Activated CD8-positive, alpha-beta memory T cell treated with anti-CD3 and anti-CD28 coated beads, Interleukin-2, amount 10 ng/mL, durations not matched to agents 7 days and 5 days (primary cell): ENCODE measurements at places on chromosomes 7 and 10. TPM values are rescaled to one million over a fixed set of nuclear protein-coding genes. Genes with fewer than 3 reads are reported as not detected.
A peak's percentile ranks its signal among the peaks of the same experiment; 100 is the strongest.

DNA sequence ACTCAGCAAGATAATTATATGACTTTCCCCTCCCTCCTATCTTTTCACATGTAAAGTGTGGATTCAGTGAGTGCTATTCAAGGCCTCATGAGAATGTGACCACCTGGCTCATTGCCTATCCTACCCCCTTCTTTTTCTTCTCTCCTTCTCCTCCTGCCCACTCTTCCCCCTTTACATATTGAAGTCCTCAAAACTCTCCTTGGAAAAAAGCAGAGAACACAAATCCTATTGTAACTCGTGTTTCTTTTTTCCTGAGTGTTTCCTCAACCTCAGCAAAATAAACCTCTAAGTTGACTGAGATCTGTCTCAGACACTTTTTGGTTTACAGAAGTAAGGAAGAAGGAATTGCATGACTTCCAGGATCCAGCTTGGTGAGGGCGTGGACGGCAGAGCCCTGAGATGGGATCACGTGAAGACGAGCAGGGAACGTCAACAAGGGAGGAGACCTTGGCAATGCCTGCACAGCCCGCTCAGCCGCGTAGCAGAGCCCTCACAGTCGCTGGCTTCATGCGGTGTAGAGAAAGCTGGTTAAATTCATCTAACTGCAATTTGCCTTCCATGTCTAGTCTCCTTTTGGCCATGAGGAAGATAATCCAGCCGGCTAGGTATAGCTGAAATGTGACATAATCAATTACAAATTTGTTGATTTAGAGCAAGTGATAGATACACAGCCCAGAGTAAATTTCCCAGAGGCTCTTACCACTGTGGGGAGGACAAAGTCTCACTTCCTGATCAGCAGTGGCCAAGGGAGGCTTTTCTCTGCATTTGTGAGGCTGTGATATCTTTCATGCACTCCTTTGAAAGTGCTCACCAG lies 75.7 kb downstream of the LYZL2 start:
- DNase-seq: no peak
- no peak overlapping the region for H3K4me3 ChIP-seq
- peaks cover 8% of the 10 kb centered on the region for H3K4me1 ChIP-seq
- H3K27me3 ChIP-seq: peaks cover 3% of the 10 kb centered on the region
- H3K27ac ChIP-seq: no peak overlapping the region

- H3K36me3 ChIP-seq: no peaks in the 10 kb centered on the region
- no peak overlapping the region for H3K4me3 ChIP-seq
- no peak for DNase-seq
Measured at GRCh38 chr7:11290863-11291262, 317.2 kb downstream of the PHF14 start.

The SYT15 gene
- total RNA-seq: 0.33 TPM

DNA sequence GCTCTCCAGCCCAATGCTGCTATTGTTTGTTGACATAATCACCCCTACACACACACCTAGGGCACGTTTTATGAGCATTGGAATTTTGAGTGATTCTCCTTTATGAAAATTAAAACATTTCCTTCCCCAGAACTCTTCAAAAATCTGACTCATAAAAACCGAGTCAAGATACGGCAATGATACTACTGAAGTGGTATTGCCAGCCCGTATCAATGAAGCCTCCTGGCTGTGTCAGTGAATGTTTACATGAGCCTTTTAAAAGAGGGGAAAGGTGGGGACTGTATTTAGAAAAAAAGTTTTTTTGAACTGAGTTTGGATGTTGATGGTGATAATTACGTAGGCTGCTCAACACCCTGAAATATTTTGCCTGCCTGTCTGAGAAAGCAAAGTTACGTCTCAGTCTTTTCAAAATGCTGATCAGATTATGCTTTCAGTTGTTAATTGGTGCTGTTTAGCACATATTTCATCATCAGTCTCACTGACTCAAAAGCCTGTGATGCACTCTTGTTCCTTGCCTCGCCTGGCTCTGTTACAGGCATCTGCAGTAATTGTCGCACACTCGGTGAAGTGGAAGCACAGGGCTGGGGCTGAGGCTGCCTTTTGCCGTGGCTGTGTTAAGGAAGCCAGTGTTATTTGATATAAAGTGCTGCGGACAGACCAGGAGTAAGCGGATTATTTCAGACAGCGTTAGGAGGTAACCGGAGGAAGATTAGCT lies 157.4 kb upstream of the TCF7L2 start:
- H3K27me3 ChIP-seq: no peaks in the 10 kb centered on the region
- no peak overlapping the region for H3K27ac ChIP-seq
- H3K36me3 ChIP-seq: peaks cover 9% of the 10 kb centered on the region
- no peaks in the 10 kb centered on the region for H3K4me1 ChIP-seq

DNA sequence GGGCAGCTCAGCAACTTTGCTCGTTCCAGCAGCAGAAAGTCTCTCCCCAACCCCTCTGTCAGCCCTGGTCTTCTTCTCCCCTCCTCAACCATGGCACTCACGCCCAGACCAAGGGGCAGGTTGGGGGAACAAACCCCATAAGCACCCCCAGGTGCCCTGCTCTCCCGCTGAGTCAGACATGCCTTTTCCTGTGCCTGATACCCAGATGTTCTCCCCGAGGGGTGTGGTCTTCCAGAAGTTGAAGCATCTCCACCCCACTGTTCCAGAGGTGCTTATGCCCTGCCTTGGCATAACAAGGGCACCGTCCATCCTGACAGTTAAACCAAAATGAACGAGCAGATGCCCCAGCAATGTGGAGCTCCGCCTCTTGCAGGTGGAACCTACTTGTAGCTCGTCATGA lies 67.1 kb downstream of the C10orf143 start:
- H3K4me3 ChIP-seq: no peak overlapping the region
- no peak overlapping the region for H3K27ac ChIP-seq
- no peaks in the 10 kb centered on the region for H3K36me3 ChIP-seq
- no peaks in the 10 kb centered on the region for H3K27me3 ChIP-seq

The CBX3 gene
- total RNA-seq: 235 TPM

GRCh38 chr10:113627836-113628235 lies 36.0 kb downstream of the NRAP start:
- no peaks in the 10 kb centered on the region for H3K36me3 ChIP-seq
- DNase-seq: no peak
- no peak overlapping the region for H3K27ac ChIP-seq
- H3K4me1 ChIP-seq: no peaks in the 10 kb centered on the region

GRCh38 chr10:11823122-11823988 lies at the start of gene PROSER2:
TSS of gene PROSER2 (plus strand) at chr10:11823356. CDS start at chr10:11852078, 28,722 bp downstream.
- peak within 1 kb of the TSS; percentile 61 for H3K4me3 ChIP-seq
- H3K36me3 ChIP-seq: no peaks in the 10 kb centered on the region

GRCh38 chr7:27427416-27427815 lies 184.8 kb downstream of the EVX1 start:
- H3K36me3 ChIP-seq: no peaks in the 10 kb centered on the region
- no peak for DNase-seq
- no peak overlapping the region for H3K4me3 ChIP-seq
- H3K27ac ChIP-seq: no peak overlapping the region

- H3K27ac ChIP-seq: no peak overlapping the region
- no peaks in the 10 kb centered on the region for H3K4me1 ChIP-seq
- peaks cover 24% of the 10 kb centered on the region for H3K36me3 ChIP-seq
- no peak overlapping the region for H3K4me3 ChIP-seq
- no peaks in the 10 kb centered on the region for H3K27me3 ChIP-seq
Measured at GRCh38 chr7:99032928-99033327, 111.0 kb downstream of the SMURF1 start.

The SFTPA1 gene
- total RNA-seq: not detected

DNA sequence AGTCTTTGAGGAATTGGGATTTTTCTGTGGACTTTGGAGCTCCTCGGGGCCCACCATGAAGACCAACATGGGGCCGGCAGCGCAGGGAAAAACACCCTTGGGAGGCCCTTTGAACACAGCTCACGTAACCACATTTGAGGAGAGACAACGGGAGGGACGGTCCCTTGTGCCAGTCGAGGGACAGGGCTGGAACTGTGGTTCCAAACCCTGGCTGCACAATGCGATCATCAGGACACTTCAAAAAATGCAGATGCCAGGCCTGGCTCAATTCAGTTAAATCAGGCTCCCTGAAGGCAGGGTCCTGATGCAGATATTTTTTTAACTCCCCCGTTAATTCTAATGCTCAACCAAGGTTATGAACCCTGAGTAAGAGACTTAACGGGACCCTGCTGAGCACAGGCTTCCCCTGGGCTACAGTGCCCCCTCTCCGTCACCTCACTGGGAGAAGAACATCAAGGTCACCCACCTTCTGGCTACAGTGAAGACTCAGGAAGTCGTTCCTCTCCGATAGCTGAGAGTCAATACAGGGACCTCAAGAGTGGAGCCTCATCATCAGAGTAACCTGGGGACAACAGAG lies 30.4 kb downstream of the LYZL1 start:
- peaks cover 5% of the 10 kb centered on the region for H3K4me1 ChIP-seq
- H3K4me3 ChIP-seq: no peak overlapping the region
- no peaks in the 10 kb centered on the region for H3K36me3 ChIP-seq
- H3K27me3 ChIP-seq: peaks cover 33% of the 10 kb centered on the region

DNA sequence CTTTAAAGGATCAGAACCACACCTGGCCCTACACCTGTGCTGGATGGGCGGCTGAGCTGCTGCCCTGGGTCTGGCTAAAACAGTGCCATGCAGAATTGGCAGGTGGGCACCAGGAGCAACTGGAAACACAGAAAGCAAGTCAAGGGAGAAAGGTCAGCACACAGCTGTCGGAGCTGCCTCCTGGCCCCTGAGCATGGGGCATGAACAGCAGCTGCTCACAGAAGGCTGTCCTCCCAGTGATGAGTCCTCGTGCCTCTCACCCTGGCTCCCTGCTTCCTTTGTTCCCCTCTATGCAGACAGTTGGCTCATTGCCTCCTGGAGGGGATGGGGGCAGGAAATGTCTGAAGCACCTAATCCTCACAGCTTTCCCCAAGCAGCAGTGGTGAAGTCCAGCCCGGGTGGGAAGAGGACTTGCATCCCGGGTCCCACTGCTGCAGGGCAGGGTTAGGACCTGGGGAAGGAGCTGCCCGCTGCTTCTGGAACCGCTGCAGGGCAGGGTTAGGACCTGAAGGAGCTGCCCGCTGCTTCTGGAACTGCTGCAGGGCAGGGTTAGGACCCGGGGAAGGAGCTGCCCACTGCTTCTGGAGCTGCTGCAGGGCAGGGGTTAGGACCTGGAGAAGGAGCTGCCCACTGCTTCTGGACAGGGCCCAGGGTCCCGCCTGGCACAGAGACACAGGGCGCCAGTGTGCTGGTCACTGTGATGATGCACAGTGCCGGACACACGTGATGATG lies 37.3 kb downstream of the VIPR2 start:
- no peaks in the 10 kb centered on the region for H3K36me3 ChIP-seq
- no peak for DNase-seq
- H3K4me3 ChIP-seq: no peak overlapping the region

DNA sequence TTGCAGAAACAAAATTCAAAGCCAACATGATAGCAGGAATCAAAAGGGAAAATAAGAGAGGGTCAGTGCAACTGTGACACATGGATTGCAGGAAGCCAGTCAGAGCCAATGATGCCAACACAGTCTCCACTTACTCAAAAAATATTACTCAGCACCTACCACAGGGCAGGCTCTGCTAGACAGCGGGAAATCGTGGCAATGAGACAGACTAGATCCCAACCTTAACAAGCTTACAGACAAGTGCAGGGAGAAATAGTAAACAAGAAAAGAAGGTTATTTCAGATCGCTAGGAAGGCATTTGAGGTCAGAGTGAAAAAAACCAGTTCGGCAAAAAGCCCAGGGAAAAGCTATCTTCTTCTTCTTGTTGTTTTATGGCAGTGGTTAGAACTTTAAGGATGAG lies 45.2 kb upstream of the NPFFR1 start:
- no peak overlapping the region for H3K4me3 ChIP-seq
- H3K27ac ChIP-seq: no peak overlapping the region
- no peak for DNase-seq
- H3K27me3 ChIP-seq: no peaks in the 10 kb centered on the region

GRCh38 chr7:30266686-30267085 lies 17.7 kb upstream of the ZNRF2 start:
- H3K27me3 ChIP-seq: peaks cover 5% of the 10 kb centered on the region
- no peak for DNase-seq
- H3K27ac ChIP-seq: no peak overlapping the region

GRCh38 chr10:129964611-129965424 lies 744 bp upstream of the EBF3 start:
- H3K27ac ChIP-seq: peak overlapping the region; percentile 34
- peaks cover 75% of the 10 kb centered on the region for H3K27me3 ChIP-seq
- peaks cover 10% of the 10 kb centered on the region for H3K4me1 ChIP-seq

The CNNM1 gene
- not detected for total RNA-seq

DNA sequence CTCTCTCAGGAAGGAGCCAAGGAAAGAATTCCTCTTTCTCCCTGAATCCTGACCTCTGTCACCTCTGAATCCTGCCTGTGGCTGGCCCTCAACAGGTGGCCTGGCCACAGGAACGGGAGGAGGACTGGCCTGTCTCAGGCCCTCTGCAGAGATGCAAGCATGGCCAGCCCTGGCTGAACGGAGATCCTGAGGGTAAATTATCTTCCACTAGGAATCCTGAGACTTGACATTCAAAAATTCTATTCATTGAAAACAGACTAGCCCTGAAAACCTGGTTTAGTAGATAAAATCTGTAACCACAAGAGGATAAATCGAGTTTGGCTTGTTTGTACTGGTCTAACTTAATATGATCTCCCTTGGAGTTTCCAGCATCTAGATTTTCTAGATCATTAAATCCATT lies 579.3 kb downstream of the LRMDA start:
- H3K36me3 ChIP-seq: no peaks in the 10 kb centered on the region
- H3K4me3 ChIP-seq: no peak overlapping the region
- no peak for DNase-seq
- H3K27ac ChIP-seq: no peak overlapping the region
- H3K4me1 ChIP-seq: no peaks in the 10 kb centered on the region

The MACROH2A2 gene
- 6.3 TPM for total RNA-seq

DNA sequence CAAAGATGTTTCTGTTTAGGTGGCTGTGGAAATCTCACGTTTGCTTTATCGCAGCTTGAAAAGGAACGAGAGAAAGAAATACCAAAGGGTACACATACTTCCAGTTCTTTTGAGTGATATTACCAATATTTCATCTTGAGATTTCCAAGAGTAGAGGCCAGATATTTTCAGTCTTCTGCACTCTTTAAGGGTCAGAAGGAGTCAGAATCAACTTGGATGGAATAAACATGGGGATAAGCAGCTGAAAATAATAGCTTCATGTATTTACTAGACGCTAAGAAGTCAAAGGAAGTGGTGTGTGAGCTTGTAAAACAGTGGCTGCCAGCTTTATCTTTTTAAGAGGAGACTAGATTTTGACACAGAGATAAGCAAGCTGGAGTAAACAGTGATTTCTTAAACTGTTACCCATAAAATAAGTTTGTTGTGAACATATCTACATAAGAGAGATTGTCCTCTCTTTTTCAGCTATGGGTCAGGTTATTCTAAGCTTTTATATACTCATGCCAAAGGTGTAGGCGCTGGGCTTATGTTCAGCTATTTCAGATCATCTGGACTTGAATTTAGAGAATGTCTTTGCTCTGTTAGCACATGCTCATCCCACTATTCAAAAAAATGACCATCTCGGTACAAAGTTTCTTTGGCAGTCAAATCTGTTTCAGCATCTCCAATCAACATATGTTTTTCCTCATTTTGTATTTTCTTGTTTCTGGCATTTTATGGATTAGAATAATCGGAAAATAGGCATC lies 170.8 kb upstream of the TCF7L2 start:
- H3K4me3 ChIP-seq: no peak overlapping the region
- H3K27me3 ChIP-seq: no peaks in the 10 kb centered on the region
- peaks cover 2% of the 10 kb centered on the region for H3K36me3 ChIP-seq
- no peak overlapping the region for H3K27ac ChIP-seq
- H3K4me1 ChIP-seq: no peaks in the 10 kb centered on the region

- H3K27ac ChIP-seq: no peak overlapping the region
- no peak overlapping the region for H3K4me3 ChIP-seq
- H3K36me3 ChIP-seq: no peaks in the 10 kb centered on the region
- H3K4me1 ChIP-seq: peaks cover 8% of the 10 kb centered on the region
Measured at GRCh38 chr7:2638224-2638991, 6.6 kb downstream of the TTYH3 start.

The RAMP3 gene
- not detected for total RNA-seq
